Activated CD4-positive, alpha-beta T cell treated with anti-CD3 and anti-CD28 coated beads, Interleukin-2, amount 10 ng/mL, durations not matched to agents 7 days and 5 days (primary cell): ENCODE measurements at places on chromosomes 4 and X.

- no peak for DNase-seq
Observed at GRCh38 chr4:5247735-5248134, 196.5 kb downstream of the STK32B start.

DNA sequence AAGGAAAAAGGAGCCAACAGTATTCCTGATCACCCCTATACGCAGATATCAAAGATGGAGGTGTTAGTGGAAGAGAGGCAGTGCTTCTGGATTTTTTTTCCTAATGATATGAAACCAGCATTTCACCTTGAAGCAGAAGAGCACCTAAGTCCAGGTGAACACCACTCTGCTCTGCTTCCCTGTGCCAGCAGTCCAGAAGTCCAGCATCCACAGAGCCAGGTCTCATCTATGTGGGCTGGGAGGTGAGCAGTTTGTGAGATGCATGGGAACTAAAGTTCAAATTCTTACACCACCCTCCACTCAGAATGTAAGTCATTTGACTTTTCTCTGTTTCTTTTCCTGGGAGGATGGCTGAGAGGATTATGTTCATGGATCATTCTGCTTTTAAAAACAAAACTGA lies 202.6 kb downstream of the RELL1 start:
- no peak for DNase-seq

DNA sequence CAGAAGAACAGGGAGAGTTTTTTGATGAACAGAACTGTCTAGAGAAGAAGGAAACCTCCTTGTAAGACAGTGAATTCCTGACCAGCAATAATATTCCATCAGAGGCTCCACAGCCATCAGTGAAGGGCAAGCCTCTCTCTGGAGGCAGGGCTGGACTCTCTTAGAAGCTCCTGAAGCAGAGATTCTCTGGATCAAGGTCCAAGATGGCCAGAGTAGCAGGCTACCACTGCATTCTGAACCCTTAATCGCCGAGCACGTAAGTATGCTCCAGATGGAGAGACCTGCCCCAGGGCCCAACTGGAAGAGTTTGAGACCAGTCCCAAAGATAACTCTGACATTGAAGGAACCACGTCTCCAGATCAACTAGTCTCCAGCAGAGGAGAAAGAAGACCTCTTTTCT lies 16.4 kb downstream of the GABRE start:
- no peak for DNase-seq

- no peak for DNase-seq
Observed at GRCh38 chrX:10416424-10416823, 204.0 kb downstream of the MID1 start.

DNA sequence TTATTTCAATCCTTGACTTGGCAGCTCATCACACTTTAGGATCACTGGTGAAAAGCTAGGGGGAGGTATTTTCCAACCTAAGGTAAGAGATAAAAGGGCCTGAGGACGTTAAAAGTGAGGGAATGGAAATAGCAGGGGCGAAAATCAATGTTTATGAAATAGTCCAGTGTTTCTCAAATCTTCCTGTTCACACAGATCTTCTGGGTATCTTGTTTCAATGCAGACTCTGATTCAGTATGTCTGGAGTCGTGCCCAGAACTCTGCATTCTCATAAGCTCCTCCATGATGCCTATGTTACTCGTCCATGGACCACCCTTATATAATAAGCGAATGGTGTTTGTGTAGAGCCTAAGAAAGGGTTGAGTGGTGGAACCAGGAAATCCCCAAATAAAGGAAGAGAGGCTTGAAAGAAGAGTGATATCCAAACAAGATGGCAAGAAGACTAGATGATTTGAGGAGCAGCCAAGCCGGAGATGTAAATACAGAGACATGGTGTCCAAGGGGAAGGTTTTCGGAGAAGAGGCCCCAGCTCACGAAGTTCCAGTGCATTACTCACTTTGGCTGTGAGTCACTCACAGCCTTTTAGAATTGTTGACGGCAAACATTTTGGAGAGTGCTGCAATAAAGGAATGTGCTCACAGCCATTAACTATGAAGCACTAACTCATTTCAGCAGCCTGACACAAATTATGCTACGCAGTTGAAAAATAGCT lies 215.6 kb upstream of the PPARGC1A start:
- DNase-seq, result no peak

DNA sequence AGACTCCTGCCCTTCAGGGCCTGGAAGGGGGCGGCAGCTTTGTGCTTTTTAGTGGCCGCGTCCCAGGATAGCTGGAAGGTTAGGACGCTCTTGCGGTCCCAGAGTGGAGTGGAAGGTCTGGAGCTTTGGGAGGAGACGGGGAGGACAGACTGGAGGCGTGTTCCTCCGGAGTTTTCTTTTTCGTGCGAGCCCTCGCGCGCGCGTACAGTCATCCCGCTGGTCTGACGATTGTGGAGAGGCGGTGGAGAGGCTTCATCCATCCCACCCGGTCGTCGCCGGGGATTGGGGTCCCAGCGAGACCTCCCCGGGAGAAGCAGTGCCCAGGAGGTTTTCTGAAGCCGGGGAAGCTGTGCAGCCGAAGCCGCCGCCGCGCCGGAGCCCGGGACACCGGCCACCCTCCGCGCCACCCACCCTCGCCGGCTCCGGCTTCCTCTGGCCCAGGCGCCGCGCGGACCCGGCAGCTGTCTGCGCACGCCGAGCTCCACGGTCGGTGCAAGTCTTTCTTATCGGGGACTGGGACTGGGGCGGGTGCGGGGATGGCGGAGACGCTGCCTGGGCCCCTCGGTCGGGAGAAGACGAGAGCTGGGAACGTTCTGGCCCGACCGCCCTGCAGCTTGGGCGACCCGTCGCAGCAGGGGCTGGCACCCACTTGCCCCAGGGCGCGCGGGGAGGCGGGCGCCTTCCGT lies at the start of gene EDNRA:
EDNRA (plus strand) TSS at position 207 of the 686 bp plus-strand sequence. CDS start 4,585 bp downstream, outside the sequence.
- no peak for DNase-seq

- DNase-seq, result no peak
Observed at GRCh38 chr4:127905029-127905428, 24.3 kb downstream of the PLK4 start.
